Hematopoietic multipotent progenitor cell treated with erythropoietin and hydrocortisone succinate and interleukin-3 and kit ligand, for 4 days (in vitro differentiated cells): ENCODE measurements at places on chromosomes 7 and 10.

DNA sequence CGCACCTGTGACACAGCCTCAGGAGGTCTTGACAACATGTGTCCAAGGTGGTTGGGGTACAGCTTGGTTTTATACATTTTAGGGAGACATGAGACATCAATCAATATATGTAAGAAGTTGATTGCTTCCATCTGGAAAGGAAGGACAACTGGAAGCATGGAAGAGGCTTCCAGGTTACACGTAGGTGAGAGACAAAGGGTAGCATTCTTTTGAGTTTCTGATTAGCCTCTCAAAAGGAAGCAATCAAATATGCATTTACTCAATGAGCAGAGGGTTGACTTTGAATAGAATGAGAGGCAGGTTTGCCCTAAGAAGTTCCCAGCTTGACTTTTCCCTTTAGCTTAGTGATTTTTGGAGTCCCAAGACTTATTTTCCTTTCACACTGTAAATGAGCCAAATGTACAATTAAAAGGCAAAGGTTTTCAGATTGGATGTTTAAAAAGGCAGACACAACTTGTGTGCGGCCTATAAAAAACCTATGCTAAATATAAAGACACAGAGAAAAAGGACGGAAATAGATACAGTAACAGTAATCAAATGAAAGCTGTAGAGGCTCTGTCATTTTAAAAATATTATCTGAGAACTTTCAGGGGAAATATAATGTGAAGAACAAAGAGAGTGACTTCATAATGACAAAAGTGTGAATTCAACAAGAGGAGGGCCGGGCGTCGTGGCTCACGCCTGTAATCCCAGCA lies 65.7 kb upstream of the LANCL2 start:
- DNase-seq, result no peak

DNA sequence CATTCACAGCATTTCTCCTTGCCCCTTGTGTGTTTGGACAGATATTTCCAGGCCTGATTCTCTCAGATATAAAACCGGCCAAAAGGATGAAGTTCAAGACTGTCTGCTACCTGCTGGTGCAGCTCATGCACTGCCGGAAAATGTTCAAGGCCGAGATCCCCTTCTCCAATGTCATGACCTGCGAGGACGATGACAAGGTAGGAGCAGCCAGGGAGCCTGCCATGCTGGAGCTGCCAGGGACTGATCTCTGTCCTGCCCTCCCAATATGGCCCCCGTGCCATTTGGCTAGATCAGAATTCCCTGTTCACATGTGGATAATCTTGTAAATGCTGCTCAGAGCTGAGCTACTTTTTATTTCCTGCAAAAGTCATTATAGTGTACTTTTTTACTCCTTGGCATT lies 87.8 kb downstream of the ADCY1 start:
- DNase-seq, result no peak

DNA sequence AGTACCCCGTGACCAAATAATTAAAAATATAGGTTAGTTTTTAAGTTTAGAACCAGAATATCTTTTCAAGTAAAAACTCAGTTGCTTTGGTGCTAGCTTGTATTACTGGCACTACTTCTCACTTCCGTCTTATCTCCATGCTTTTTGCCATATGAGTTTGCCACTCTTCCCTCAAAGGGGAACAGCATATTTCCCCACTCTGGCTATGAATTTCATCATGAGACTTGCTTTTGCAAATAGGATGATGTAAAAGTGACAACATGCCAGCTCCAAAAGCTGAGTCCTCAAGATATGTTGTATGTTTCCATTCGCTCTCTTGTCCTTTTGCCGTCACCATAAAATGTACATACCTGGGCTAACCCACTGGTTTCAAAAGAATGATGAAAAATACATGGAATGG lies 178.1 kb upstream of the SEMA3A start:
- DNase-seq, result no peak

GRCh38 chr10:128220021-128220420 lies 93.8 kb upstream of the MKI67 start:
- DNase-seq, result no peak

DNA sequence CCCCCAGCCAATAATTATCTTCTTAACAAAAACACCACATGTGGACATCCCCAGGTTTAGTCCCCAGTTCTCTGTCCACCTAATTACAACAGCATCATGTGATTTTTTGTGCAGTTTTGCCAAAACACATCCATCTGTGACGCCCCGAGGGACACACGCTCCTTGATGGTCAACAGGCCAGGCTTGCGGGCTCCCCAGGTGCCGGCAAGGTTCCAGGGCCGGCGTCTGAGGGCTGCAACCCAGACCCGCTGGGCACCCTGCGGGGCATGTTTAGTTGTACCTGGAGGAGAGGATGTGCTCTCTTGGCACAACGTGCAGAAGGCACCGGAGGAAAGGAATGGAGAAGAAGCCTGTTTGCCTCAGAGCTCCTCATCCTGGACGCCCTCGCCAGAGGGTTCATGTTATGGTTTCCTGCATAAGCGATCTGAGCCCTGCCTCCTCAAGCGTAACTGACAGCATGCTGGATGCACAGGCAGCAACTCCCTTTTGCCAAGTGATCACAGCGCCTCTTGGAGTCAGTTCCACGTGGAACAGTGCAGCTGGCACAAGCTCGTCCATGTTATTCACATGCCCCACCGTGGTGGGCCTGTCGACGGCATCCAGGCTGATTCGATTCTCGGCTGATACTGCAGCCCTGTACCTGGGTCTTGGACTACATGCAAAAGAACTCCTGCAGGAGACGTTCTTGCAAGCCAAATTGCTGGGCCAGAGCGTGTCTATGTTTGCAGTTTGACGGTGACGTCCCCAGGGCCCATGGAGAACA lies 41.6 kb downstream of the JAKMIP3 start:
- no peak for DNase-seq

DNA sequence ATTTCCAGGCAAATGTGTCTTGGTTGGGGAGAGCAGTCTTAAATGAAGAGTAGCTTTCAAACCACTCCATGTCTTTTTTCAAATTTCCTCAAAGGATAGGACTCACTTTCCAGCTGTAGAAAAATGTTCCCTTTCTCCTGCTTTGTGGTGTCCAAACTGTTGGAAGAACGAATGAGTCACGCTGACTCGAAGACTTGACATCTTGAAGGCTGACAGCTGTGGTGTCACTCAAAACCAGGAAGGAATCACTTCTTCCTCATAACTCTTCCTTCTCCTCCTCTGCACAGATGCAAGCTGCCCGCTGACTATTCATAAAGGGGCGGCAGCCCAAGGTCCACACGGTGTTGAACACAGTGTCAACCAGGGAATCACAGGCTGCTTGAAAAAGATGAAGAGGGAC lies 19.2 kb downstream of the PLA2G12B start:
- no peak for DNase-seq

DNA sequence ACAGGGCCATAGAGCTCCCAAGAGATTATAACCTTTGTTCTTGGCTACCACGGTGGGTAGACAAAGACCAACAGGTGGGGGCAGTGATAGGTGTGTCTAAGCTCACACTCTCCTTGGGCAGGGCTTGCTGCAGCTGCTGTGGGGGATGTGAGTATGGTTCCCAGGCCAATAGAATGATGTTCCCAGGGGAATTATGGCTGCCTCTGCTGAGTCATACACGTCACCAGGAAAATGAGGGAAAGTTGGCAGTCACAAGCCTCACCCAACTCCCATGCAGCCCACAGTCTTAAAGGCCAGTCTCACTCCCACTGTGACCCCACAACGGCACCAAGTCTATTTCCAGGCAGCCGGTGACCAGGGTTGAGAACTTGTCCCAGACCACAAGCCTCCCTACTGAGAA lies 453.4 kb upstream of the PODXL start:
- DNase-seq, result no peak

DNA sequence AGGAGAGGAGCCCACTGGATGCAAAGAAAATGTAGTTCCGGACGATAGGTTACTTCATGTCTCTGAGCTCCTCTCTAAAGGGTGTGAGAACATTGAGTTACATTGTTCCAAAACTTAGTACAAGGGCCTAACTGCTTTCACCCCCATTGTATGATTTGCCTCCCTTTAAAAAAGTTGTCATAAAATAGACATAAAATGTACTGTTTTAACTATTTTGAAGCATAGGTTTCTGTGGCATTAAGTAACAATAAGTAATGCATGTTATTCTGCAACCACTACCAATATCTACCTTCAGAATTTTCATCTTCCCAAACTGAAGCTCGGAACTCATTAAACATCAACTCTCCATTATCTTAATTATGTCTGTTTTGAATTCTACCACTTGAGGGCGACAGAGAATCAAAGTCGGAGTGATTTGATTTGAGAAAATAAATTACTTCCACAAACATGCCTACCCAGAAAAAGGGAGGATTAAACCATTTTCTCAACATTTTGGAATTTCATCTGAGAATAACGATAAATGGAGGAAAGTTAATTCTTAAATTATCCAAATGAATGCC lies 2.7 kb downstream of the IGFBP1 start:
- DNase-seq, result peak; percentile 58

DNA sequence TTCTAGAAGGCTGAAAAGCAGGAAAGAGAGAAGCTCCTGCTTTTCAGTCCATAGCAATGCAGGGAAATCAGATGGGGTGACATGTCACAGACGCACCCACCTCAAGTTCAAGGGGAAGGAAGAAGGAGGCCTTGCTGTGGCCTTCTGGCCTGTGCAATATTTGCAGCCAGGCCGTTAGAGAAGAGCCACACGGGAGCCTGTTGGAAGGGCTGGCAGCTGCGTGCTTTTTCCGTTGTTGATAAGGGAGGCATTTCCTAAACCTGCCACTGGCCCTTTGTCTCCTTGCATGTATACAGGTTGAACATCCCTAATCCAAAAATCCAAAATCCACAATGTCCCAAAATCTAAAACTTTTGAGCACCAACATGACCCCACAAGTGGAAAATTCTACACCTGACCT lies 492.5 kb upstream of the ZMIZ1 start:
- peak; percentile 27 for DNase-seq

DNA sequence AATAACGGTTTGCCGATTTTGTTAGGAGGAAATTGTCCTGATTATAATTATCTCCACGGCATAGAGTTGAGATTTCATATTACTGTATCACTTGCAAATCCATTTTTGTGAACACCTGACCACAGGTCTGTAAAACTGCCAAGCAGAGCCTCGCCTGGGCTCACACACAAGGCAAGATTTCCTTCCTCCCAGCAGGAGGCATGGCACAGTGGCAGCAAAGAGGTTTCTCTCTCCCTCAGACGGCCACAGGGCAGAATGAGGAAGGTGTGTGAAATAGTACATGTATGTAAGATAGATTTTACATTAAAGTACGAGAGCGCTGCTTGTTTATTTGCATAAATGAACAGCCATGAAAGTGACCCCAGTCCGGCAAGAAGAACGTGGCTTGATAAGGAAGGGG lies 130.1 kb downstream of the CELF2 start:
- peak; percentile 83 for DNase-seq

- DNase-seq, result no peak
Measured at GRCh38 chr10:23060918-23061317, 34.5 kb upstream of the MSRB2 start.

GRCh38 chr10:21217107-21217506 lies 308.4 kb downstream of the SKIDA1 start:
- DNase-seq, result no peak

- DNase-seq, result no peak
Measured at GRCh38 chr10:91238191-91238590, 17.7 kb downstream of the PCGF5 start.

DNA sequence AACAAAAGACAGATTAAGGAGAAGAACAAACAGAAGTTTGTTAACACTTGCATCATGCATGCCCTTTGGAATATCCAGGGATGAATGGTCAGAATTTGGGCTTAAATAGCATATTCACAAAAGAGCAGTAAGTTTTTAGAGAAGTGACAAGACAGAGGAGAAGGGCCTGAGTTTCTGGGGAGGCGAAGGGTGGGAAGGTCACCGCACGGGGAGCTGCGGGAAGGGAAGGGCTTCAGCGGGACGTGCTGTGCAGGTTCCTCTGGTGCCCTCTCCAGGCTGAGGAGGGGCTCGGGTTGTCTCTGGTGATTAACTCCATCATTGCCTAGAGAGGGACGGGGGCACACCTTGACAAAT lies 10.4 kb upstream of the ZNF22 start:
- DNase-seq, result peak; percentile 70

- no peak for DNase-seq
Measured at GRCh38 chr7:3076163-3076562, 32.5 kb upstream of the CARD11 start.

GRCh38 chr10:26486990-26487850 lies 49.1 kb downstream of the APBB1IP start:
- peak; percentile 78 for DNase-seq

DNA sequence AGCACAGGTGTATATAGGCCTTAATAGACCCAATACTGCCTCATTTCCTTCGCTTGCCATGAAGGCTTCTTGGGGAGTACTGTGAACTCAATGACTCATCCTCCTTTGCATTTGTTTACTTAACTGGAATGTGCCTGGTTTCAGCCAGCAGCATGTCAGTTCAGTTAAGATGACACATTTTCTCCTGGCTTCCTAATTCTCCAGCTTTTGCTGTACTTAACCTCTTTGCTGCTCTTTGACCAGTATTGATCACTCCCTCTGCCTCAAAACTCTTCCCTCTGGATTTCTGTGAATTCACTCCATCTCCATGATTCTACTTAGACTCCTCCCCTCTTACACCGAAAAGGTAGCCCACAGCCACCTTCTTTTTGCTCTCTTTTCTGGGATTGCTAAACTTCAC lies 135.7 kb downstream of the MAGI2 start:
- no peak for DNase-seq
